Thoracic aorta (tissue), 2 donors: ENCODE measurements at places on chromosomes 1 and 21. TPM values are rescaled to one million over a fixed set of nuclear protein-coding genes. Genes with fewer than 3 reads are reported as not detected.
A peak's percentile ranks its signal among the peaks of the same experiment; 100 is the strongest.

GRCh38 chr1:113178522-113178921 lies 105.5 kb downstream of the LRIG2 start:
- DNase-seq, result no peak

The HCRTR1 gene
- not detected for total RNA-seq

DNA sequence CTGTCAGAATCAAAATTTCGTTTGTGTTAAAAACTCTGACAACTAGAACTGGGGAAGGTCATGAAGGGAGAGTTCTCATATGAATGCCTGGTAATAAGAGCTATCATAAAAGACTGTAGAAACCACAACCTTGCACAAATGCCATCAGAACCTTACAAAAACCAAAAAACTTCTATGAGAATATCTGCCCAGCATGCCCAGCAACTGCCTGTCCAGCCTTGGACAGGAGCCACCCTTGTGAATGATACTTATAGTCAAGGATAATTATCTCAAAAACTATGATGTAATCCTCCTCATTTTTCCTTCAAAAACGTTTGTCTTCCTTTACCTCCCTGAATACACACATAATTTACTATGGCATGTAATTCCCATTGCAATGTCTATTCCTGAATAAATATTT lies 53.4 kb upstream of the C1orf185 start:
- DNase-seq, result no peak

DNA sequence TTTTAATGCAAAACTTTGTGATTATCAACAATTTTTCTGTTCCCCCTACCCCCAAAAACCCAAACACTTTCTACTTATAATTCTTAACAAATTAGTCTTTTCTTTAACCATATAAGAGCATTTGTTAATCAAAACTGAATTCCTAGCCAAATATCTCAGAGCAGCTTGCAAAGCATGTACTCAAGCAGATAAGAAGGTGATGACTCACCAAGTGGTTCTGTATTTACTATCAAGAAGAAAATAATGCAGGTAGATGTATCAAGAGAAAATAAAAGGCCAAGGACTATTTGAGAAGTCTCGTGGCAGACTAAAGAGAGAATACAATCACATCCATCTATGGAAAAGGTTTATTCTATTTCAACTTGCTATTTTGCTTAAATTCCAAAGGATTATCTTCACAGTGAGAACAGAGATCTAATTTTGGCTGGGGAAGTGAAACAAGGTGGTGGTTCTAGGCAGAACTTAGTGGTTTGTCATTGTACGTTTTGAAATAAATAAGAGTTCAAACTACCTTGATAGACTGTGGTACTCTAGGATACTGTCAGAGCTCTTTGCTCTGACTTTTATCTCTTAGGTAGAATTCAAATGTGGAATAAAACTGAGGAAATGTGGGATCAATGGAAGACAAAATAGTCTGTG lies 94.7 kb upstream of the NRIP1 start:
- no peak for DNase-seq

DNA sequence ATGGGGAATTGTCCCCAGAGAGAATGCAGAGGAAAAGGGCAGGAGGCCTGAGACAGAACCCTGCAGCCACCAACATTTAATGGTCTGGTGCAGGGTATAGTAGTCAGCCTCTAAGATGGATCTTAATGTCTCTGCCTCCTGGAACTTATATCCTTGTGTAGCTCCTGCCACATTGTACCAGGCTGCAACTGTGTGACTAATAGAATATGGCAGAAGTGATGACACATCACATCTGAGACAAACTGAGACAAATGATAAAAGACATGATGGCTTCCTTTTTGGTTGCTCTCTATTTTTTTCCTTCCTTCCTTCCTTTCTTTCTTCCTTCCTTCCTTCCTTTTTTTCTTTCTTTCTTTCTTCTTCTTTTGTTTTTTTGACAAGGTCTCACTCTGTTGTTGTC lies 37.1 kb upstream of the CYP4B1 start:
- DNase-seq, result no peak

The ANGPTL1 gene
- total RNA-seq, result 51.0 TPM

DNA sequence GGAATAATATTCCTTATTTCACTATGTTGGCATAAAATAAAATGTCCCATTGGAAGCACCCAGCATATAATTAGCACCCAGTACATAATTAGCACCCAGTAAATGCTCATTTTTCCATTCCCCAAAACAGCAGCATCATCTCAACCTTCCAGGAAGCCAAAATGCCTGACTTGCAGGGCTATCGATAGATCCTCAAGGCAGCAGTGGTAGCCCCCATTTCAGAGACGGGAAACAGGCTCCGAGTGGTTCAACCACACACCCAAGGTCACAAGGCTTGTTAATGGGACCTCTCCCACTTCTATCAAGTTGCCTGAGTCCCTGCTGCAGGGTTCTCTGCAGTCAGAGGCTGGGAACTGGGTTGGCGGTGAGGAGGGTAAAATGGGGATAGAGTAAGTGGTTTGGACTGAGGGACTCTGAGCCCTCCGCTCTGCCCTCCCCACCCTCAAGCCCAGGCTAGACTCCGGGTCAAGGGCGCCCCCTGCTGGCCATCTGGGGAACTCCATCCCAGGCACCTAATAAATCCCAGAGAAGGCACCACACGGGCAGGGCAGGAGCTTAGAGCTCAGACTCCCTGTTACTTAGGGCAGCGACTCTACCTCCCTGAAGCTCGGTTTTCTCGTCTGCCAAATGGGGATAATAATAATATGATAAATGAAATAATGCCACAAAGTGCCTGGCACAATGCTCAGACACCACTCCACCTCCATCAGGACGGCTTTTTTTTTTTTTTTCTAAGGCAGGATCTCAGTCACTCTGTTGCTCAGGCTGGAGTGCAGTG lies 21.9 kb upstream of the LAPTM5 start:
- DNase-seq, result peak; percentile 64

- no peak for DNase-seq
Observed at GRCh38 chr1:80731241-80731894, 1069.4 kb upstream of the ADGRL2 start.
